Heart right ventricle (tissue), 16 donors: ENCODE measurements at places on chromosomes 13 and 19.

DNA sequence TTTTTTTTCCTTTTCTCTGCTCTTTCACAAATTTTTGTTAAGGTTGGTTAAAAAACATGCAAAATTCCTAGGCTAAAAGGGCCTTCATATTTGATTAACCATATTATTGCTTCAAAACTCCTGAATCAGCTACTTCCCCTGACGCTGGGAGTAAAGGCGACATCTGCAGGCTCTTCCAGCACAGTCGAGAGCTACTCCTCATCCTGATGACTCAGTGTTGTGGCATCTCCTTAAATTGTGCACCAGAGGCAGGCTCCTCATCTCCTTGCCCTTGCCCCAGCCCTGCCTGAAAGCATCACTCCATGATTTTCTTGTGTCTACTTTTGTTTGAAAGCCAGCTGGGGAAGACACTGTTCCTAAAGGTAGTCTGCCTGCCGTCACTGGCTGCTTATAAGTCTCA lies 24.5 kb upstream of the SOX1 start:
- no peak for DNase-seq

- no peak for DNase-seq
Measured at GRCh38 chr19:19532806-19533701, 4.3 kb downstream of the YJEFN3 start.

GRCh38 chr19:12202250-12202649 lies 39.4 kb downstream of the ZNF136 start:
- DNase-seq, result peak; percentile 29

DNA sequence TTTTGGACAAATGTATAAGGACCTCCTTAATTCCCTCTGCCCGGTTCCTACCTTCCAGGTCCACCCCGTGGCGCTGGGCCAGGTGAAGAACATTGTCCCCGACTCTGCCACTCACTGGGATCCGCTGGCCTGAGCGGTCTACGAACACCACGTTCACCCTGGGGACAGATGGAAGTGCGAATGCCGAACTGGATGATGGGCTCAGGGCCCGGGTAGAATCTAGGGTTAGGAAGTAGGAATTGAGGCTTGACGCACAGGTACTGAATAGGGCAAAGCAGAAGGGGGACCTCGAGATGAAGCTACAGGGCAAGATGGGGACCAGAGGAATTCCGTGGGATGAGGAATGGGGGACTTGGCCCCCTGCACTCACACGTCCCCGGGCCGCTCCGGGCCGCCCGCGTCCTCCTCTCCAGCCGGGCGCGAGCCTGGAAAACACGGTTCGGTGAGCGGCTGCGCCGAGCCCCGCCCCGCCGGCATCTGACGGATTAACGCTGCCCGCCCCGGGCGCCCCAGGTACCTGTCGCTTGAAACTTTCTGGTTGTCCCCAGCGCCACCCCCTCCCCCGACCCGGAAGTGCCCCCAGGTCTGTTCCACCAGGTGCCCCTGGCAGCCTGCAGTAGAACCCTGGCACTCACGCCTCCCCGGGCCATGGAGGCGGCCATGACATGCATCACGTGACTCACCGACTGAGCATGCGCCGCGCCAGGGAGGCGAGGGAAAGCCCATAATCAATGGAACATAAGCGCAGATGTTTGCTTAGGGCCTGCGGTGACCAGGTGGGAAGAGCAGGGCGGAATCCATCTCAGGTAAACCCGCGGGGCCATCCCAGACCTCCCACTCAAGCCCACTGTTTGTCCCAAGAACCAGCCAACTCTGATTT lies at the start of gene FDX2:
FDX2 (minus strand) TSS at position 681 of the 880 bp plus-strand sequence; CDS start at position 662, 19 bp downstream.
- peak; percentile 88 for DNase-seq

DNA sequence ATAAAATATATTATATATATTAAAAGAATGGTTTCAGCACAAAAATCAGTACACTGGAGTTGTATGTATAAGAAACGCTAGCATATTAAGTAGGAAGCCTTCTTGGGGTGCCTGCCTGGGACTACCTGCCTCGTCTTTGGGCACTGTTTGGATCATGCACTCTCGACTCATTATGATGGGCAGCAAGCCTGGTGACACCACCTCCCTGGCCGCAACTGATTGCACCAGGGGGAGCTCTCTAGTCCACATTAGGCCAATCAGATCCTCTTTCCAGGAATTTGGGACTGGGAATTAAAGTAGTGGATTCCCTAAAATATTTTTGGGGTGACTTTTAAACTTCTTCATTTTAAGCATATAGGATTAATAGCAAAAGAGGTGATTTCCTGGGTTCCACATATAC lies 56.0 kb upstream of the RGCC start:
- no peak for DNase-seq

DNA sequence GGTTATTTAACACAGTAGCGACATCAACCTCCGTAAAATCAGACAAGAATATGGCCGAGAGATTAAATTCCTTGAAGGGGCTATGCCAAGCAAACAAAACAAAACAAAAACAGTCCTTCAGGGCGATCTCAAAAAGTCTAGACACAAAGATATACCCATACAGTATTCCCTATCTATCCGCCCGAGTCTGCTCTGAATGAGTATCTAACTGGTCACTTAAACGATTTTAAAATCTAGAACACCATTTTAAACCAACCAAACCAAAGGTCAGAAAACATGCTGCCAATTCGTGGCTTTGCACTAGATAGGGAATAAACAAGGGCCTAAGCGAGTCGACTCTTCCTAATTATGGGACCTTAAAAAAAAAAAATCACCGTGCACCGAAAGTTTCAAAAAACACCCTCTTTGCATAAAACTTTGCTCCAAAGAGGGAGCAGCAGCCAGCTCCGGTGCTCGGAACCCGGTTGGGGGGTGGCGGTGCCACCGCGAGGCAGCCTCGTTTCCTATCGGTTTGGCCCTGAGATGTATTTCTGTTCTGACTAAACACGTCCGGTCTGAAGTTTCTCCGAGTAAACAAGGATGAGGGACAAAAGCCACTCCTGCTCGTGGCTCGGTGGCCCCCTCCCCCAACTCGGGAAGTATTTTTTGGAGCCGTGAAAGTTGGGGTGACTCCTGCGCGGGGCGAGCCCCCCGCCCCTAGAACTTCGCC lies 1.8 kb downstream of the HMGB1 start:
- DNase-seq, result peak; percentile 57

- no peak for DNase-seq
Measured at GRCh38 chr13:76991432-76991795, 467 bp upstream of the CLN5 start.

GRCh38 chr13:22629374-22629773 lies 551.4 kb upstream of the SGCG start:
- DNase-seq, result no peak

GRCh38 chr13:20570517-20570916 lies 3.6 kb downstream of the IFT88 start:
- no peak for DNase-seq

GRCh38 chr13:33169273-33169980 lies 116.1 kb downstream of the STARD13 start:
- DNase-seq, result no peak

DNA sequence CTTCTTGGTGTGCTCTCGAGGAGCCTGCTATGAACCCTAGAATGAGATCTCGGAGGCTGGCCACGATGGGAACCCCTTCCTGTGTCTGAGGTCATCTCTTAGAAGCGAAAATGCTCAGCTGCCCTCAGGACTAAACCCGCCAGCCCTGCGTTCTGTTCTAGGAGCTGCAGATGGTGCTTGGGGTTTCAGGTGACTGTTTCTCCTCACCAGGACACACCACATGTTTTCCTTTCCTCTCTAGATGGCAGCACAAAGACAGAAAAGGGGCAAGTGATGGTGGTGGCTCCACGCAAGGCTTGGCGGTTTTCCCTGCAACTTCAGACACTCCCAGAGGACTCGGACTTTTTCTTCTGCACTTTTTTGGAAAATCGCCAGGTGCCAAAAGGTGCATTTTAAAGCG lies 60.1 kb downstream of the RNASEH2B start:
- no peak for DNase-seq

- no peak for DNase-seq
Measured at GRCh38 chr13:80050252-80050651, 290.7 kb downstream of the SPRY2 start.
